ENCODE measurements at places on chromosomes 6 and 20.

GRCh38 chr20:24754691-24755090 lies 194.4 kb upstream of the CST7 start:
- DNase-seq = no peak

- DNase-seq = no peak
Measured at GRCh38 chr6:8953310-8953709, 518.0 kb upstream of the SLC35B3 start.

DNA sequence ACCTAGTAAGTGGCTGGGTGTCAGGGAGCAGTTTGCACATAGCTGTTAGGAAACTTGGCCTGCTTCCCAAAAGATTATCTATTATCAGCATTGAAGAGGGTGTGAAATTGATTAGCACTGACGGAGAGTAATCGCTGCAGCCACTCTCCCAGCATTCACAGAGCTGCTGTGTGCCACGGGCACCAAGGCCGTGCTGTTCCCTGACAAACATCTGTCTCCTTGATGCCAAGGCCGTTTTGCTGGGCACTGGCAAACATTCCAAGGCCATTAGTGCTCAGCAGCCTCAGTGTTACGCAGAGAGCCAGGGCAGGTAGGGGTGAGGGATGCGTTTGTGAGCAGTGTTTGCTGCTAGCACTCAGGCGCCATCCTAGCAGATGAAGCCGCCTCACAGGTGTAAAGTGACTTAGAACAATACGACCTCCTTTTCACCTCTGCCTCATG lies 57.7 kb upstream of the VSTM2L start:
- no peak for DNase-seq

DNA sequence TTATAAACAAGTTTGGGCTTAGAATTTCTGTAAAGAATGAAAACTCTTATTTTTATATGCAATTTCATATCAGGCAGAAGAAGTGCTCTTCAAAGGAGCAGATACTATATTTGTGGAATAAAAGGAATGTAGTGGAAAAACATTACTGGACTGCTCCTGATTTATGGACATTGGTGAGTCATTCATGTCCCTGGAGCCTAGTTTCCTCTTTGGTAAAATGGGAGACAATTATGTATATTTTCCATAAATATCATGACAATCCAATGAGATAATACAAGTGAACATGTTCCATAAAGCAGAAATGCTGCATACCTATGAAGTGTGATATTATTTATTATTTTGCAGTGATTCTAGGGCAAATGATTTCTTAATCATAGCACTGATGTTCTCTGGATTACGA lies 445.8 kb upstream of the CITED2 start:
- no peak for DNase-seq

DNA sequence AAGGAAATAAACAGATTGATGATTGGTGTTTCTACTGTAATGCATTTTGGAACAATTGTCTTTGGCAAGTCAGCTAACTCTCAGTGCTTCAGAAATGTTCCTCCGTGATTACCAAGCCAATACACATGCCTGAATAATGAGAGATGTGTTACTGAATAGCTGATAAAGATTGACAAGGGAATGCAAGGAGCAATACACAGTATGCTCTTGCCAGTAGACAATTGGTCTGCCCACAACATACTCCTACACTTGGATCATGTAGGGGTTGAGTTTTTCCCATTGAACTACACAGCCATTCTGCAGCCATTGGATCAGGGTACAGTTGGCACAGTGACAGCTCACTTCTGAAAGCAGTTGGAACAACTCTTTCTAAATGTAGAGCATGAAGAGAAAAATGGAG lies 5.6 kb upstream of the GJB7 start:
- DNase-seq = no peak

- DNase-seq = peak; percentile 0
Measured at GRCh38 chr6:11538052-11538818, 686 bp downstream of the TMEM170B start.

- DNase-seq = no peak
Measured at GRCh38 chr6:99014061-99014460, 66.3 kb upstream of the FBXL4 start.

- DNase-seq = no peak
Measured at GRCh38 chr20:21179757-21180156, 53.9 kb downstream of the KIZ start.

DNA sequence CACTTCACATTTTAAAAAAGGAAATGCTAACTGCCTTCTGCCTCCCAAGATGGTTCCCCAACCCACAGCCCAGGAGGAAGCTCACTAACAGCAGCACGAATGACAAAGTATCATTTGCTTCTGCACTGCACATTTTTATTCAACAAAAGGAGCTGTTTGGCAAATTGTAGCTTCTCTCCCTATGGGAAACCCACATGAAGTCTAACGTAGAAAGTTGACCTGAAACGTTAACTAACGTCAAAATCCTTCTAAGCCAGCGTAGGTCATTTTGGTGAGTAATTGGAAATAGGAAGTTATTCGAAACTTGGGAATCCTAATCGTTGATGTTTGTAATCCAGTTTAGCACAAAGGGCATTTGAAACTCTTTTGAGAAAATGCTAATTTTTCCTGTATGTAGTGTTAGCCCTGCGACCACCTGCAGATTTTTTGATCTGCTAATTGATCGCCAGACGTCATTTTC lies 2.9 kb downstream of the SALL4 start:
- no peak for DNase-seq

GRCh38 chr6:159004592-159004991 lies 4.6 kb upstream of the RSPH3 start:
- DNase-seq = no peak

- no peak for DNase-seq
Measured at GRCh38 chr6:69609836-69610472, 186.9 kb downstream of the LMBRD1 start.

DNA sequence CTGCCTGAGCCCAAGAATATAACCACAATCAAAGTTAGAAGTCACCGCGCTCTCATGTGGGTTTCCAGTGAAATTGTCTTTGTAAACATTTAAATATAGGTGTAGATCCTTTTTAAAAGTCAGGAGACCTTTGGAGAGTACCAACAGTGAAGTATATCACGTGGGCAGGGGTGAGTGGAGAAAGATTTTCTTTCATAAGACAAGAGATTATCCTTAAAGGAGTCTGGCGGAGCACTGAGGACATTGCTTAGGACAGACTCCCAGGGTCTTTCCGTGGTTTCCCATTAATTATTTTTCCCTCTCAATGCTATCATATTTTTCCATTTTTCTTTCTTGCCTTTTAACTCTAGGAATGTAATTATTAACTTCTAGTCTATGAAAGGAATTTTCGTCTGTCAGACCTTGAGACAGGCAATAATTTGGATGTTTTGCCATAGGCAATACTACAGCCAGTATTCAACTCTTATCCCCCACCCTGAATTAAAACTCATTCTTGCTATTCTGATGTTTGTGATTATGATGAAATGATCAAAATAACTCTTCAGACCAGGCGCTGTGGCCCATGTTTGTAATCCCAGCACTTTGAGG lies 31.4 kb downstream of the DCBLD1 start:
- no peak for DNase-seq

- no peak for DNase-seq
Measured at GRCh38 chr20:34675993-34676641, 775 bp downstream of the PIGU start.

DNA sequence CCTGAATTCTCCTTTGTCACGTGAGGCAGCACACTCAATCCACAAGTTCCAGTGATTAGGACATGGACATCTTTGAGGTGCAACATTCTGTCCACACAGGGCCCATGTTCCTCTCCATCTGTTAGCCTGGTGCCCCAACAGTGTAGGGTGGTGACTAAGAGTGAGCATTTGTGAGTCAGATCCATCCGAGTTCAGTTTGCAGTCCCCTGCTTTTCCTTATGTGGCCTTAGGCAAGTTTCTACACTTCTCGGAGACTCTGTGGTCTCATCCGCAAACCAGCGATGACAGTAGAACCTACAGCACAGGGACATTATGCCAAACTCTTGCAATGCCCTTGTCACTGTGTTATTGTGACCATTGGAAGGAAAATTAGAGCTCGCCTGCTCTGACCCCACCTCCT lies 178.7 kb upstream of the CDH4 start:
- no peak for DNase-seq

DNA sequence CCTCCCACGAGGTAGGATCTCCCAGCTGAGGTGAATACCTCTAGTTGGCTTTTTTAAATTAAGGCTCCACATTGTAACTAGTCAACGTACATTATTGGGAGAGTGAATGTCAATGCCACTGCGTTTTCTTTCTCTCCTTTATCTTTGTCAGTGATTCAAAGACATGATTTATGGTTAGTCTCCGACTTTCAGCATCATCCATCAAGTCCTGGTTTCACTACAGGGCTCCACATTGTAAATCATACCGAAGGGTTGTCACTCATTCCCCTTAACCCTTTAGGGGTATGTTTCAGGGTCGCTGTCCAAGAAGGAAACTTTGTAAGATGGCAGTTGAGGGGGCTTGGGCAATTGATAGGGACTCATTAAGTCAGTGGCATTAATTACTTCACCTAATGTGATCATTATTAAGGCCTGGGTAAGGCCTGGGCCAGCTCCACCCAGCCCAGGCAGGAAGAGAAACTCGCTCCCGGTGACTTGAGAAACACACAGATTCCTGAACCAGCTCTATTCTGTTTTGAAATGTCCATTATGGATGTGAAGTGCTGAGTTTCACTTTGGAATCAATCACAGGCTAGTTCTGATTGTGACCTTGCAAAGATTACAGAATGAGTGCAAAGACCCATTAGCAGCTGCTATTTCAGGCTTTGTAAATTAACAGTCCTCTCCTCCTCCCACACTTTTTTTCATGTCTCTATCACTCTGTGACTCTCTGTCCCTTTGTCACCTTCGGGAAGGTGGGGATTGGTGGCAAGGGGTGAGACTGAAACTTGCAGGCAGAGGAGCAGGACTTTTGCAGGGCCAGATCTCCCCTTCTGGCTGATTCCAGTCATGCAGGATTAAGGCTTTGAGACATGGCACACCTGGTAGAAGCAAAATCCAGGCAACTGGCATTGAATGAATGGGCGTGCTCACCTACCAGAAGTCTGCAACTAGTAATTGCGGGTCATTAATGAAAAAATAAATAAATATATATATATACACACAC lies 222.4 kb downstream of the TSHZ2 start:
- no peak for DNase-seq
